ENCODE measurements at places on chromosomes 2 and 18. TPM values are rescaled to one million over a fixed set of nuclear protein-coding genes. Genes with fewer than 3 reads are reported as not detected.

The C2orf80 gene
- polyA plus RNA-seq = not detected

- DNase-seq = no peak
Observed at GRCh38 chr2:97966545-97967215, 29.1 kb downstream of the TMEM131 start.

The DTNA gene
- polyA plus RNA-seq = 70.6 TPM

GRCh38 chr2:123720760-123721159, 304.3 kb upstream of the CNTNAP5 start:
- no peak for DNase-seq

GRCh38 chr18:52325997-52326396, 14.0 kb upstream of the DCC start:
- DNase-seq = no peak

- DNase-seq = no peak
Observed at GRCh38 chr2:120985997-120986651, 250.5 kb downstream of the GLI2 start.

DNA sequence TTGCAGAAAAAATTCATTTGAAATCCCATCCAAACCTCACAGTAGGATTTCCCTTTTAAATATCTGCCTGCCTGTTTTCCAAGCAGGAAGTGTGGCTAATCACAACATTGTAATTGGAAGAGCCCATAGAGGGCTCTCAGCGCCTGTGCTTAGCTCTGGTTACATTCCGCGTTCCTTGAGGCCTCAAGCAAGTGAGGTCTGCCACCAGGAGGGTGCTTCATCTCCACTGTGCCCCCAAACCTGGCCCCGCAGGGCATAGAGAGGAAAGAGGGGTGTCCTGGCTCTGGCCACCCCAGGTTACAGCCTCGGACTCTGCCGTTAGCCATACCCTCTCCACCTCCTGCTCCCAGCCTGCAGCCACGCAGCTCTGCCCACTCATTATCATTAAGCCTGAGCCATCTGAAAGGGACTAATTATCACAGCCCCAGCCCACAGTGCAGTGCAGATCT, 214.8 kb downstream of the SP3 start:
- DNase-seq = peak; percentile 81

The LAMA1 gene
- 8.3 TPM for polyA plus RNA-seq

DNA sequence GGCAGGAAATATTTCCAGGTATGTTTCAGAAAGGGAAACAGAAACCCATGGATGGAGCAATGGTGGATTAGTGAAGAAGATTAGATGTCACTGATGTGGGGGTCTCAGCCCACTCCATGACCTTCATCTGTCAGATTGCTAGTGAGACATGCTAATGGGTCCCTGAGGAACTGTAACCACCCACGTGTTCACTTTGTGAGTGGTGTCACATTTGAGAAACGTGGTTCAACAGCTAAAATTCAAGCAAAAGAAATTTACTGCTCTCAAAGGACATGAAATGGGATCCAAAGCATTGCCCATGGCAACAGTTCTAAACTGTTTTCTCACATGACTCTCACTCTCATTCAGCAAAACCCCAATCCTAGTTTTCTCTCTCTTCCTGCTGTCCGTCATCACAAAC, 776.1 kb downstream of the ERBB4 start:
- no peak for DNase-seq

- DNase-seq = no peak
Observed at GRCh38 chr2:41495050-41495449, 552.8 kb upstream of the PKDCC start.

GRCh38 chr18:10560452-10561045, 34.7 kb downstream of the NAPG start:
- DNase-seq = peak; percentile 92

The MCEE gene
- polyA plus RNA-seq = 24.0 TPM

DNA sequence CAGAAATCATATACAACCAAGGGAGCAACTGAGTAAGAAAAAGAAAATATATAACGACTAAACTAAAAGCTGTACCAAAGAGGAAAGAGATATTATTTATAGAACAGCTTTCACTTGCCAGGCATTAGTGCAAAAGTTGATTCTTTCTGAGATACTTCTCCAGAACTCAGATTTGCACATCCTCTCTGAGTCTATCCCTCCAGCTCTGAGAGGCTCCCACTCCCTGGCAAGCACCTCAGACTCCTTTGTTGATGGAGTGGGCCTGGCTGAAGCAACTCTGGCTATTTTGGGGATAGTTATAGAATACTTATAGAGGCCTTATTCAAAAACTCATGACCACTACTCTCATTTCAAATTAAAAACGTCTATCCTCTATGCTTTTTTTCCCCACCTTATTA, 501.6 kb upstream of the TNP1 start:
- peak; percentile 88 for DNase-seq

GRCh38 chr18:74328206-74328605, 12.6 kb downstream of the C18orf63 start:
- peak; percentile 56 for DNase-seq

DNA sequence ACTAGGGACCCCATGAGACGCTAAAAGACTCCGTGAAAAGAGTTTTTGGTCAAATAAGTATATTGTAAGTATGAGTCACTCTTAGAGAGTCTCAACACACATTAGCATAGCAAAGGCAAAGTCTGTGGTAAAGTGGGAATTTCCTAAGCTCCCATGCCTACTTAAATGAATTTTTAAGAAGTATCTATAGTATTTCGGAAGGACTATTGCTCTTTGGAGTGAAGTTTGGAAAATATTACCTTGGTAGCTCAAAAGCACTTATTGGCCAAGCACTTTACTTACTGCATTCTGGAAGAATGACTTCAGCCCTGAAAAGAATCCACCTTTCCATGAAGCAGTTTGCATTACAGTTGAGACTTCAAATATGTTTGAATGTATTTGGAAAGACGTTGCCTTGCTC, 57.1 kb downstream of the CAVIN2 start:
- DNase-seq = peak; percentile 88

- DNase-seq = peak; percentile 85
Observed at GRCh38 chr2:50143822-50144575, 887.9 kb downstream of the NRXN1 start.

The FOSL2 gene
- polyA plus RNA-seq = 15.2 TPM

- DNase-seq = no peak
Observed at GRCh38 chr2:188032786-188033185, 258.9 kb upstream of the GULP1 start.

DNA sequence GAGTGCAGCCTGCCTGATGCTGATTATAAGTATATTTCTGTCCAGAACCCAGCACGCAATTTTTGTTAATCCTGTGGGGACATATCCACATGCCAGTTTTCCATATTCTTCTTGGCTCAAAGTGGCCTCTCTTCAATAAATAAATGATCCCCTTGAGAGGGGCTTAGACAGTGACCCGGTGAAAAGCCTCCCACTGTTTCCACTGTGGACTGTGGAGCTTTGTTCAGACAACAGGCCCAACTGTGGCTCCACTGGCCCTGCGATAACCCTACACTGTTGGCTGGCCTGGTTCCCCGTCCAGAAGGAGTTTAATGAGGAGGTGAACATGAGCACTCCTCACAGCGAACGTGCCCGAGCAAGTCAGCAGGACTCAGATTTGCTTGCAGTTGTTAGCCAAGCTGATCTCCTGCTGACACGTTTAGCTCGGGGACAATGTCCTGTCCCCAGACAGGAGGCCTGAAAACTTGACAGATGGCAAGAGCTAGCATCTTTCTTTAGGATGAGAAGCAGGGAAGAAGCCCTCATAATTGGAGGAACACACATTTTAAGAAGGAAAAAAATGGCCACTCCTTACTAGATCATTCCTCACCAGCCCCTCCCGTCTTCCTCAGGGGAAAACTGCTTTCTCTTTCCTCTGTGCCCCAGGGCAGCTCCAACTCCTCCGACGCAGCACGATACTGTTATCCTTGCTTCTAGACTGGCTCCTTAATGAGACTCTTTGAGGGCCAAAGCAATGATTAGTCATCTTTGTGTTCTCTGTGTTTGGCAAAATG, 20.0 kb upstream of the MTCL1 start:
- no peak for DNase-seq

DNA sequence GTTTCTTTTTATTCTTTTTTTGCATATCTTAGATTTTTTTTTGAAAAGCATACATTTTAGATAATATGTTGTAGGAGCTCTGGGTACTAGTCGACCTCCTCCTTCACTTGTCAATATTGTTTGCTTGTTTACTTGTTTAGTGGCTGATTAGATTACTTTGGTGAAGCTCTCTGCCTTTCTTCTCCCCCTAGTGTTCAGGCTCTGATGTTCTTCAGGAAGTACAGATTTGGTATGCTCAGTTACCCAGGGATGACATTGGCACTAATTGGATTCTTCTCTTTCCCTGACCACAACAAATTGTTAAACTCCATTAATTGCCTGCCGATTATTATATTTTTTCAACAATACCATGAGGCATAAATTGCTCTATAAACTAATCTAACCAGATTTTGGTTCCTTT, 491.2 kb downstream of the SUCLG1 start:
- DNase-seq = no peak

The CYP27C1 gene
- 7.8 TPM for polyA plus RNA-seq

- DNase-seq = no peak
Observed at GRCh38 chr2:177738461-177739235, 333.9 kb downstream of the PDE11A start.

The LRRC30 gene
- 3.7 TPM for polyA plus RNA-seq

The CD8B gene
- polyA plus RNA-seq = 1.7 TPM

- peak; percentile 84 for DNase-seq
Observed at GRCh38 chr2:76197842-76198448, 487.2 kb upstream of the GCFC2 start.

DNA sequence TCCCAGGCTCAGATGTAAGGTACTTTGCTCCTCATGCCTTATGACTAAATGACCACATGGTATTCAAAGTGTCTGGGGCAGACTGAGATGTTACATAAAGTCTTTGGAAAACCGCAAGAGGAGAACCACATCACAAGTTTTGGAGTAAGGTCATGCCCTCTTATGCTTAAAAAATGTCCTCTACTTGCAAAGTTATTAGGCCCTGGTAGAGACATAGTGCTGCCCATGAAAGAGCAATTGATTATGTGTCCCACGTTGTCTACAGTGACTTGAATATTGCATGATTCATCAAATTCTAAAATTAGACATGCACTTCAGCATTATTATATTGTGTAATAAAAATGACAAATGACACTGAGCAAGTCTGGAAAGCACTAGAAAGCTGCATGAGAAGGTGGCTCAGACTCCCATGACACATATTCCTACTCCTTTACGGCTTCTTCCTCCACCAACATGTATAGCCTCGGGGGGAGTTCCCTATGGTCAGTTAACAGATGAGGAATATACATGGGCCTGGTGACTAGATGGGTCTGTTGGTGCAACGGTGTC, 602.6 kb upstream of the VRK2 start:
- DNase-seq = no peak

GRCh38 chr2:11446733-11447248, 19.2 kb downstream of the E2F6 start:
- DNase-seq = peak; percentile 71

The TUBA3E gene
- polyA plus RNA-seq = not detected

DNA sequence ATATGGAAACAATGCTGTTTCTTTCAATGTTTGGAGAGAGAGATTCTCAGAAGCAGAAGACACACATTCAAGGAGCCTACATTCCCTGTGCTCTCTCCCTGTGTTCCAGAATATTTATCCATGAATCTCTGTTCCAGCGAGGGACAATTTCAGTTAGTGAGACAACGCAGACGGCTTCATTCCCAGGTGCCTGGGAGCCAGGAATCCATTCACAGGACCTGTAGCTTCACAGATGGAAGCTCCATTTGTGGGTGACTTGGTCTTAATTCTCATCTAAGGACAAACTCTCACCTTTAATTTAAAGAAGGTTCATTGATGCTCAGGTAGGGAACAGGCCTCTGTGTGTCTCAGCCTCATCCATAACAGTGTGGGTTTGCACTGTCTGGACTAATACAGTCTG, 1156.6 kb downstream of the RPIA start:
- DNase-seq = no peak

DNA sequence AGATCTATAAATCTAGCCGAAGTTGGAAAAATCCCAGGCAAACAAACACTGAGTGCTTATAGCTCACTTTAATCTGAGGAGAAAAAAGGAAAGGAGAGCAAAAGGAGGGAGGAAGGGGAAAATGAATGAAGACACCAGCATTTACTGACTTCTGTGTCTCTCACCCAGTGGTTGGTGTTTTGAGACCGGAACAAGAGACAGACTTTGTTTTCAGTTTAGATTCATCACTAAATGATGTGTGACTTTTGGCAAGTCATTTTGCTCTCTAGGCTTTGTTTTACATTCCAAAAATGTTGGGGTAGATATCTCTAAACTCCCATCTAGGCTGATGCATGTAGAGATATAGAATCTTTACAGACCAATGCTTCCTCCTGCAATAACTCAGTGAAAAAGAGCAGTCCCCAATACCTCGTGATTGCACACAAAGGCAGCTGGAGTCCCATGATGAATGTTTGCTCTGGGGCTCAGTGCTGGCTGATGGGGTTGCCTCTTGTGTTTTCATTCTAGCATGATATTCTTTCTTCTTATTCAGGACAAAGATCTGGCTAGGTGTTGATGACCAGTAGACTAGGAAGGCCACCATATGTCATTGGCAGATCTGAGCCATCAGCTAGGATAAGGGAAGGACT, 51.4 kb downstream of the TRIB2 start:
- no peak for DNase-seq

The SNRNP27 gene
- 63.5 TPM for polyA plus RNA-seq

DNA sequence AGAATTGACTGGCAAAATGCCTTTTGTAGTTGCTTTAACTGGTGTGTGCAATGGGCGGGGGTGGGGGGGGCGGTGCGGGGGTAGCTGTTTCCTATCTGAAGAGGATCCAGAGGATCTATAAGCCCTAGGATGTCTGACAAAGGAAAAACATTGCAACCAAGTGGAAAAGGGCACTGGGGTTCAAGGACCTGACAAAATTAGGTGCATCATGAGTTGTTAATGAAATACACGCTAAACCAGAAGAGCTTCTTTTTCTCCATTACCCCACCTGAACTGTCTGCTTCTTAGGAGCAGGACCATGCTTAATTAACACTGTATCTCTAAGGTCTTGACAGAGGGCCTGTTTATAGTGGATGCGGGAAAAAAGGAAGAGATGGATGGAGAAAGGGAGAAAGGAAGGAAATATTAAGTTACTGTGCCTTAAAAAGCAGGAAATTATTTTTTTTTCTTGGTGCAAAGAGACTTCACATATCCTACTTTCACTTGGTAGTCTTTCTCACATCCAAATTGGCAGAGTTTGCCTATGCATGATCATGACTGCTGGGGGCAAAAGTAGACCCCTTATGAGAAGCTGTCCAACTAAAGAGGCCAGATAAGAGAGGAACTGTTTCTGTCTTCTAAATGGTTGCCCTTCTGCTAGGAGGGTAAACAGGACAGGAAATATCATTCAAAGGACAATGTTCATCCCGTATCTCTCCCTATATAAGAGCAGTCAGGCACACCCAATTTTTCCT, 4.6 kb downstream of the RND3 start:
- DNase-seq = no peak

GRCh38 chr2:69453475-69454129, 16.4 kb upstream of the NFU1 start:
- DNase-seq = no peak

The CCDC178 gene
- polyA plus RNA-seq = 0.43 TPM

All from muscle of leg (tissue), 16 donors.